ENCODE measurements at places on chromosomes 7 and 10.

DNA sequence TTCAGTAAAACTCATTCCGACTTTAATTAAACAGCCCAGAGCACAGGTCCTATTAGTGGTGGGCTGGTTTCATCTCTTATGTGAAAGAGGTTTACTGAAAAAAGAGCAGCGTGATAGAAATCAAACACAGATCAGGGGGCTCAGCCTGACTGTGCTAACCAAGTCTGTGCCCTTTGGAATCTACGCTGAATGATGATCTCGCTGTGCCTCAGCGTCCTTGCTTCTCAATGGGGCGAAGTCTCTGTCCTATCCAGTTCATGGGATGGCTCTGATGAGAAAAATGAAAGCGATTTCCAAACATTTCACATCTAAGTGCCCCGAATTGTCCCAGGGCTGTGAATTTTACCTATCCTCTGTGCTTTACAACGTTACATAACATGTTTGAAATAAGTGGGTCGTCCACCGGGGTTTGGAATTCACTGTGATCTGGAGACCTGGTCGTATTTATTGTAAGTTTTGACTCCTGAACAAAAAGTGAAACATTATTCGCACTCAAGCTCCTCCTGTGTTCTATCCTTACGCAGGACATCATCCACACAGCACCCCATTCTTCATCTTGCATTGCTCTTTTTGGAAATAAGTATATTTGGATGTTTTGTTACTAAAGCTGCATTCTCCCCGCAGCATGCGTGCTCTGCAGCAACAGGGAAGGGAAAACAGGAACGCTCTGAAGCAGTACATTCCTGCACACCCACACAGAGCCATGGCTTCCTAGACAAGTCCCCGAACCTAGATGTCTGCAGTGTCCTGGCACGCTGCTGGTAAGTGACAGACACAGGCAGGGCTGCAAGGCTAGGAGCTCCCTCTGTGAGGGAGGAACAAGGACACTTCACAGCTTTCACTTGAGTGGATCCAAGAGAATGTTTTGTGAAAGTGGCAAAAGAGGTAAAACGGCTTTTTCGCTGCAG lies 83.5 kb downstream of the SLC37A3 start:
- DNase-seq = no peak

- DNase-seq = no peak
Measured at GRCh38 chr7:73612598-73613269, 11.6 kb downstream of the MLXIPL start.

DNA sequence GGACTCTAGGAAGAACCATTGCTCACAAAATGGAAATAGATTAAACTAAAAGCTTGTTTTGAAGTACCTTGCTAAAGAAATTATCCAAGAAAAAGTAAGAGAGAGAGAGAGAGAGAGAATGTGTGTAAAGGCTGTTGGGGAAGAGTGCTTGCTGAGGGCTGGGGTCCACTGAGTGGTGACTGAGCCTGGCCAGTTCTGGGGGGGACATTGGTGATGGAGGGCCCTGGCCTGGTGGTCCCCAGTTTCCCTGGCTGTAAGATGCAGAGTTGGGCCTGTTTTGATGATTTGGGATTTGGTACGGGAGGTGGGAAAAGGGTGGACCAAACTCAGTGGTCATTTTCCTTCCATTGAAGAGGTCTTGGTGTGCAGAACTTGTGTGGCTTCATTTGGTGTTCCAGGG lies 880 bp downstream of the RAMP3 start:
- DNase-seq = no peak

- no peak for DNase-seq
Measured at GRCh38 chr10:129279446-129280154, 187.4 kb upstream of the MGMT start.

GRCh38 chr7:13017881-13018280 lies 330.4 kb downstream of the ARL4A start:
- no peak for DNase-seq

GRCh38 chr7:53191191-53191695 lies 155.8 kb downstream of the POM121L12 start:
- no peak for DNase-seq

DNA sequence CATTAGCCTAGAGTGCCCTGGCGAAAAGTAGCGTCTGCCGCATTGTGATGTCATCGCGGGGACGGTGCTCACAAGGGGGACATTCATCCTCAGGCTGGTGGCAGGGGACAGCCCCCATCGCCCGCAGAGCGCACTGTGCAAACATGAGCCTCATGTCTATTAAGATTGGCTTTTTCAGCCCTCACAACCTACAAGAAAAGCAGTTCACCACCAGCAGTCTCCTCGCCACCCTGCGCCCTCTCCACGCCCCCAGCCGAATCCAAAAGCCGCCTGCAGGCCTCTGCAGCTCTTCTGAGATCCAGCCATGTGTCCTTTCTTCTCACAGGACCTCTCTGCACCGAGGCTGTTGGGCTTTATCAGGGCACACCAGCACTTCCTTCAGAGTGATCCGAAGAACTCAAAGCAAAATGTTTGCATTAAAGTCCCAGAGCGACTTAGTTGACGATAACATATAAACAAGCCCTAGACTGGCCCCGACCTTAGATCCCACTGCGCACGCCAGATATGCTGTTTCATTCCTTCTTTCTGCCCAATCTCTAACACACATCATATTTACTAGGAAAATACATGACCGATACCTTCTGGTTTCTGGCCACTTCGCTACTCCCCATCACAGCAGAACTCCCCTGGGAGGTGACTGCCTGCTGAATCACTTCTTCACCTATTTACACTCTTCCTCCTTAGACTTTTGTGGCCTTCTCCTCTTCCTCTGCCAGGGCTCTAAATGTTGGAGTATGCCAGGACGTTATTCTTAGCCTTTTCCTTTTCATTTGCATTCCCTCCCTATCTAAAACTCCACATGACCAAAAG lies 206.0 kb upstream of the SH2B2 start:
- DNase-seq = no peak

DNA sequence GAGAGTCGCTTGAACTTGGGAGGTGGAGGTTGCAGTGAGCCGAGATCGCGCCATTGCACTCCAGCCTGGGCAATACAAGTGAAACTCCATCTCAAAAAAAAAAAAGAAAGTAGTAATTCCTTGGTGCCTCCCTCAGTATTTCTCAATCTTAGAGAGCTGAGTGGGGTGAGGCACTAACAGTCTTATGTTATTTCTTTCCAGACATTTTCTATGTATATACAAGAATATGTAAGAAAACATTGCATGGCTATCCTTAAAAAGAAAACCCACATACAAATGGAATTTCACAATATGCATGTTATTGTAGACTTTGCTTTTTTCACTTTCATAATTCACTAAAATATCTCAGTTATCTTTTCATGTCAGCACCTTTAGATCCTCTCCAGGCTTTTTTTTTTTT lies 13.6 kb upstream of the SLF2 start:
- DNase-seq = no peak

- DNase-seq = no peak
Measured at GRCh38 chr10:125756196-125756595, 19.4 kb downstream of the MMP21 start.
